PC-9 (cell line): ENCODE measurements at places on chromosomes 12 and 14. TPM values are rescaled to one million over a fixed set of nuclear protein-coding genes. Genes with fewer than 3 reads are reported as not detected.

DNA sequence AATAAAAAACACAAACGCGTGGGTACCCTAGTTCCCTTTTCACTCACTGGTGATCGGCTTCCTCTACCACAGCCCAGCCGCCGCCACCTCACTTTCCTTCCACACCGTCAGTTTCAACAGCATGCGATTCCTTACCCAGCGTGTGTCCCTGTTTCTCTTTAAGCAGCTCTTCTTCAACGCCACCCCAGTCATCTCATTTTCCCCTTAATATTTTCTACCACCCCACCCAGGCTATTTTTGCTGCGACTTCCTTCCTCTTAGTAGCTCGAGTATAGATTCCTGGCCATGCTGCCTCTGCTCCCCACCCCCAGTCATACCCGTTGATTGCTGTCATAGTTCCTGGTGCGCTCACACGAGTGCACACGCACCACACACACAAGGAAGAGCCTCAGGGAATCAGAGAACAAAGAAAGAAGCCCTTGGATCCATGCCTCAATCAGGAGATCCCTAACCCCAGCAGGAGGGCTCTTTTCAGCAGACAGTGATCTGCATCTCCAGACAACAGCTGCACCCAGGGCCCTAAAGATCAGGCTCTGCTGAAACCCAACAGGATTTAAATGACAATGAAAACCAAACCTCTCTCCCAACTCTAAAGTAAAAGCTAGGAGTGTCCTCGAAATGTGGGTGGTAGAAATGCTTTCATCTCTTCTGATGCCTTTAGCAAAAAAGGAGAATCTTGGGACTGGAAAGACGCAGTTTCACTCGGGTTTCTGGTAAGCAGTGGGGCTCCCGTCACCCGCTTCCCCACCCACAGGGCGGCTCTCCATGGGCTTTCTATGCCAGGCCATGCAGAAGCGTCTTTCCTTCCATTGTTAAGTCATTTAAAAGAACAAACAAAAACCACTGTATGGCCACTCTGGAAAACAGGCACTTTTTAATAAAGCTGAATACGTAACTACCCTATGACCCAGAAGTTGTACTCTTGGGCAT, 23.8 kb downstream of the VPS37B start:
- DNase-seq = peak; percentile 75
- no peaks in the 10 kb centered on the region for H3K4me1 ChIP-seq
- no peaks in the 10 kb centered on the region for H3K27me3 ChIP-seq
- peaks cover 15% of the 10 kb centered on the region; the same call in 1 of the 2 replicates for H3K36me3 ChIP-seq
- no peak overlapping the region for H3K4me3 ChIP-seq

GRCh38 chr14:36866867-36867266, 205.2 kb downstream of the PAX9 start:
- no peaks in the 10 kb centered on the region for H3K27me3 ChIP-seq
- H3K4me3 ChIP-seq = no peak overlapping the region
- no peak for DNase-seq
- H3K36me3 ChIP-seq = no peaks in the 10 kb centered on the region
- H3K27ac ChIP-seq = no peak overlapping the region

GRCh38 chr14:104429291-104429861, 150.2 kb upstream of the C14orf180 start:
- DNase-seq = no peak
- H3K27me3 ChIP-seq = peaks cover 76% of the 10 kb centered on the region
- H3K36me3 ChIP-seq = no peaks in the 10 kb centered on the region
- H3K4me1 ChIP-seq = no peaks in the 10 kb centered on the region
- no peak overlapping the region for H3K4me3 ChIP-seq

DNA sequence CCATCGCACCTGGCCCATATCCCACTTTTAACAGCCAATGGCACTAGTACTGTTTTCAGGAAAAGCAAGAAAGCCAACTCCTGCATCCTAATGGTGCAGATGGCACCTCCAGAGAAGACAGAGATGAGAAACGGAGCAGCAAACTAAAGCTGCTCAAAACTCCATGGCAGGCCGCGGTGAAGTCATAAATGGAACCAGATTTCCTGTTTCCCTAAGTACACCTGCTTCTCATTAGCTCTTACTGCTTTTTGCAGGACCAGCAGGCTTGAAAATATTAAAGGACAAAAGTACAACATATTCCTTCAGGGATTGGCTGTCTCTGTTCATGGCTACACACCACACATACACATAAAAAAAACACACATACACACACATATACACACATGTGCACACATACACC, 36.7 kb upstream of the LGALS3 start:
- no peak for DNase-seq
- H3K4me1 ChIP-seq = peaks cover 31% of the 10 kb centered on the region
- no peaks in the 10 kb centered on the region for H3K27me3 ChIP-seq
- no peaks in the 10 kb centered on the region for H3K36me3 ChIP-seq

DNA sequence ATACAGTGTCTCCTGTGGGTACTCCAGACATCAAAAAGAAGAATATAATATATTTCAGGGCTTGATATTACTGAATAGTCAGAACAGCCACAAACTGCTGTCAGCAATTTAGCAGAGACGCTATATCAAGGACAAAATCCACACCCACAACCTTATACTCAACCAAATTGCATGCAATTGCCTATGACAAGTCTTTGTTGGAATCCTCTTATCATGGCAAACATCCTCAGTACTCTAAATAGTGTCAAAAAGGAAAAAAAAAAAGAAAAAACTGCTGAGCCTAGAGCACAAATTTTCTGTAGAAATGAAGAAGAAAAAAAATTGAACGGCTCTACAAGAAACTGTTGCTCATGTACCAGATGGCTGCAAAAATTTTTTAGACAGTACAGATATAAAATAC, 485.7 kb downstream of the TMTC2 start:
- DNase-seq = no peak
- no peak overlapping the region for H3K27ac ChIP-seq
- no peaks in the 10 kb centered on the region for H3K36me3 ChIP-seq
- no peaks in the 10 kb centered on the region for H3K4me1 ChIP-seq
- H3K4me3 ChIP-seq = no peak overlapping the region

- no peak overlapping the region for H3K4me3 ChIP-seq
- no peaks in the 10 kb centered on the region for H3K36me3 ChIP-seq
- no peaks in the 10 kb centered on the region for H3K27me3 ChIP-seq
- no peaks in the 10 kb centered on the region for H3K4me1 ChIP-seq
- no peak overlapping the region for H3K27ac ChIP-seq
Measured at GRCh38 chr12:128791395-128792322, 32.1 kb downstream of the SLC15A4 start.

- H3K27ac ChIP-seq = no peak overlapping the region
- DNase-seq = no peak
- H3K4me3 ChIP-seq = no peak overlapping the region
- H3K4me1 ChIP-seq = no peaks in the 10 kb centered on the region
- H3K27me3 ChIP-seq = no peaks in the 10 kb centered on the region
Measured at GRCh38 chr14:88882236-88882635, 57.8 kb downstream of the TTC8 start.

GRCh38 chr12:92488735-92489134, 214.1 kb upstream of the PLEKHG7 start:
- H3K36me3 ChIP-seq = no peaks in the 10 kb centered on the region
- H3K4me3 ChIP-seq = no peak overlapping the region
- H3K27me3 ChIP-seq = no peaks in the 10 kb centered on the region
- DNase-seq = no peak

GRCh38 chr12:68536885-68537485, 73.7 kb upstream of the RAP1B start:
- no peak for DNase-seq
- H3K27ac ChIP-seq = no peak overlapping the region
- no peaks in the 10 kb centered on the region for H3K27me3 ChIP-seq
- no peaks in the 10 kb centered on the region for H3K36me3 ChIP-seq
- H3K4me1 ChIP-seq = no peaks in the 10 kb centered on the region

Gene ASB2
- not detected in 2 replicates for total RNA-seq

GRCh38 chr12:128856035-128856790, 2.9 kb downstream of the GLT1D1 start:
- H3K27me3 ChIP-seq = peaks cover 84% of the 10 kb centered on the region
- no peak for DNase-seq
- no peak overlapping the region for H3K4me3 ChIP-seq

GRCh38 chr12:109423392-109423791, 53.7 kb downstream of the KCTD10 start:
- H3K36me3 ChIP-seq = no peaks in the 10 kb centered on the region
- no peak overlapping the region for H3K27ac ChIP-seq
- no peak overlapping the region for H3K4me3 ChIP-seq
